Naive thymus-derived CD8-positive, alpha-beta T cell (primary cell): ENCODE measurements at places on chromosomes 1 and 21.

- no peak overlapping the region for H3K27ac ChIP-seq
- no peaks in the 10 kb centered on the region for H3K27me3 ChIP-seq
- peaks cover 73% of the 10 kb centered on the region for H3K4me1 ChIP-seq
Measured at GRCh38 chr1:51867479-51868232, 10.9 kb downstream of the NRDC start.

GRCh38 chr1:181102841-181103240, 14.3 kb downstream of the IER5 start:
- H3K27ac ChIP-seq = no peak overlapping the region
- H3K4me1 ChIP-seq = peaks cover 52% of the 10 kb centered on the region
- H3K4me3 ChIP-seq = no peak overlapping the region
- DNase-seq = no peak

- no peak overlapping the region for H3K4me3 ChIP-seq
- H3K27ac ChIP-seq = no peak overlapping the region
- DNase-seq = no peak
- peaks cover 17% of the 10 kb centered on the region for H3K4me1 ChIP-seq
- no peaks in the 10 kb centered on the region for H3K36me3 ChIP-seq
Measured at GRCh38 chr1:182236651-182237077, 154.9 kb downstream of the GLUL start.

- no peaks in the 10 kb centered on the region for H3K27me3 ChIP-seq
- no peaks in the 10 kb centered on the region for H3K36me3 ChIP-seq
- DNase-seq = no peak
- peaks cover 5% of the 10 kb centered on the region for H3K4me1 ChIP-seq
- H3K27ac ChIP-seq = no peak overlapping the region
Measured at GRCh38 chr21:45489722-45489982, 52.6 kb downstream of the SLC19A1 start.

DNA sequence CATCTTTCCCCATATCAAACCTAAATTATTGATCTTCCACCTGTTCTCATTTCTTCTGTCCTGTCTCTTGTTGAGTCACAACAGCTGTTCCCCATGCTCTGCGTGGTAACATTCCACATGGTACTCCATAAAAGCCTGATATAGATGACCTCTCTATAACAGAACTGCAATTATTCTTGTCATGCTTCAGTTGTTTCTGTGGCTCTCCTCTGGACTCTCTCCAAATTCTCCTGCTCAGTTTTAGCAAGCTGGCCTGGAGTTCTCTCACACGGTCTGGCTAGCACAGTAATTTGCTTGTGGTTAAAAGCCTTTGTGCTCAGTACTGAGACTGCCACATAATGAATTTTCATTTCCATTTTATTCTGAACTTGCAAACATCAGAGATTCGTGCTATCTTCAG, 10.6 kb upstream of the LRRC39 start:
- H3K4me1 ChIP-seq = no peaks in the 10 kb centered on the region
- no peak overlapping the region for H3K4me3 ChIP-seq
- H3K27ac ChIP-seq = no peak overlapping the region
- no peaks in the 10 kb centered on the region for H3K36me3 ChIP-seq
- DNase-seq = no peak

GRCh38 chr1:41347276-41347675, 14.0 kb upstream of the FOXO6 start:
- peaks cover 1% of the 10 kb centered on the region for H3K4me1 ChIP-seq
- no peak for DNase-seq
- H3K27me3 ChIP-seq = peaks cover 16% of the 10 kb centered on the region
- H3K27ac ChIP-seq = no peak overlapping the region
- no peaks in the 10 kb centered on the region for H3K36me3 ChIP-seq

- no peaks in the 10 kb centered on the region for H3K36me3 ChIP-seq
- H3K4me3 ChIP-seq = no peak overlapping the region
- no peak for DNase-seq
- H3K27me3 ChIP-seq = no peaks in the 10 kb centered on the region
Measured at GRCh38 chr1:206793620-206794019, 21.3 kb upstream of the IL10 start.

- H3K4me3 ChIP-seq = no peak overlapping the region
- DNase-seq = no peak
- no peaks in the 10 kb centered on the region for H3K27me3 ChIP-seq
- no peaks in the 10 kb centered on the region for H3K4me1 ChIP-seq
- peaks cover 20% of the 10 kb centered on the region for H3K36me3 ChIP-seq
Measured at GRCh38 chr21:46194374-46195334, 10.4 kb upstream of the SPATC1L start.

- peaks cover 3% of the 10 kb centered on the region for H3K36me3 ChIP-seq
- no peak overlapping the region for H3K4me3 ChIP-seq
- no peaks in the 10 kb centered on the region for H3K4me1 ChIP-seq
- no peak for DNase-seq
- no peaks in the 10 kb centered on the region for H3K27me3 ChIP-seq
- no peak overlapping the region for H3K27ac ChIP-seq
Measured at GRCh38 chr1:210358626-210359025, 29.9 kb downstream of the HHAT start.

- no peak overlapping the region for H3K27ac ChIP-seq
- H3K4me1 ChIP-seq = peaks cover 33% of the 10 kb centered on the region
- peaks cover 38% of the 10 kb centered on the region for H3K36me3 ChIP-seq
- H3K27me3 ChIP-seq = no peaks in the 10 kb centered on the region
- DNase-seq = peak; percentile 29
- no peak overlapping the region for H3K4me3 ChIP-seq
Measured at GRCh38 chr1:33298623-33299277, 22.1 kb downstream of the A3GALT2 start.

- no peak for DNase-seq
- H3K4me3 ChIP-seq = no peak overlapping the region
- peaks cover 4% of the 10 kb centered on the region for H3K27me3 ChIP-seq
- no peak overlapping the region for H3K27ac ChIP-seq
- H3K36me3 ChIP-seq = no peaks in the 10 kb centered on the region
Measured at GRCh38 chr1:168960114-168960513, 146.4 kb upstream of the ATP1B1 start.

GRCh38 chr1:42144711-42145388, 8.4 kb upstream of the GUCA2B start:
- peaks cover 6% of the 10 kb centered on the region for H3K4me1 ChIP-seq
- no peak overlapping the region for H3K27ac ChIP-seq
- peaks cover 17% of the 10 kb centered on the region for H3K27me3 ChIP-seq

DNA sequence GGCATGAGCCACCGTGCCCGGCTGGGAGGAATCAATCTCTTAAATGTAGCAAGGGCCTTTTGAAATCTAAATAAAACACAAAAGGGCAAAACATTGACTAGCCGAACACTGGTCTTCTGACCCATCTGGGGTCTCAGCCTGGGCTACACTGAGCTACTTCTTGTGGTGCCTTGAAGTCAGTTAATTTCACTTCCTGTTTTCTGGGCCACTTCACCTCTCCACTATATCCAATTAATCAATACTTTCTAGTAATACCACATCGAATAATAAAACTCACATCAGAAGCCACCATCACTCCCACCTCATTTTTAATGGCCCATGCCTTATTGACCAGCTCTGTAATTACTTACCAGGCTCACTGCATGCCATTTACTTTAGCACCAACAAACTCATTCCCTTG, 138.0 kb upstream of the SAMSN1 start:
- no peak overlapping the region for H3K4me3 ChIP-seq
- H3K27ac ChIP-seq = no peak overlapping the region

- peaks cover 6% of the 10 kb centered on the region for H3K36me3 ChIP-seq
- H3K4me1 ChIP-seq = no peaks in the 10 kb centered on the region
- no peak overlapping the region for H3K4me3 ChIP-seq
- peaks cover 8% of the 10 kb centered on the region for H3K27me3 ChIP-seq
- H3K27ac ChIP-seq = no peak overlapping the region
Measured at GRCh38 chr21:37557261-37557950, 190.8 kb downstream of the DYRK1A start.

DNA sequence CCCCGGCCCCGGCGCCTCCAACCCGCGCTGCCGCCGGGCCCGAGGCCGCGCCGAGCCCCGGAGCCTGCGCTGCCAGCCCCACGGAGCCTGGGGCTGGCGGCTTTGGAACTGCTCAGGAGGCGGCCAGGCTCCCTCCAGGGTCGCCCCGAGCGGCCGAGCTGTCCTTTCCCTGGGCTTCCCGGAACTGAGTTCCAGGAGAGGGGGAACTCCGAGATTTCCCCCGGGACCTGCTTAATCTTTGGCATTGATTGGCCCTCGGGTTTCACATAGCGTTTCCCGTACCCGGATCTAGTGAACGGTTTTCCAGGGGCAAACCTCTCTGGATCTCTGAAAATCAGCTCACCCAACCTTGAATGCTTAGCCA, 504 bp downstream of the H6PD start:
- H3K27ac ChIP-seq = peak overlapping the region; percentile 94
- H3K27me3 ChIP-seq = no peaks in the 10 kb centered on the region
- H3K4me3 ChIP-seq = peak overlapping the region; percentile 87
- H3K36me3 ChIP-seq = no peaks in the 10 kb centered on the region

DNA sequence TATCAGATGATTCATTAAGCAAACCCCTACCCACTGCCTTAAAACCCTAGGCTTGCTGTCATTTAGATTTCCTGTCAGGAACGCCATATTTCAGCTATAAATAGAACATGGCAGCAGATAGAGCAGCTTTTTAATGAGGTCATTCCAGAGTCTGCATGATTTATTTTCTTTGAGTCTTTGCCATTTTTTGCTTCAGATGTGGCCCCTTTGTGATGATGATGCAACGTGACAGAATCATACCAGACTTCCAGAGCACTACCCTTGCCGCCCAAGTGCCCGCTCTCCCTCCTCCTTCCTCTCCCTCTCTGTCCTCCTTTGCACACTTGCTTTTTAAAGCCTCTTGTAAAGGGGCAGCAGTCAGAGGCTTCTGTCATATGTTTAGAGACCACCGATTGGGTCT, 55.5 kb upstream of the TRIM67 start:
- peaks cover 12% of the 10 kb centered on the region for H3K4me1 ChIP-seq
- DNase-seq = no peak
- H3K36me3 ChIP-seq = no peaks in the 10 kb centered on the region
- peaks cover 52% of the 10 kb centered on the region for H3K27me3 ChIP-seq
- no peak overlapping the region for H3K4me3 ChIP-seq

GRCh38 chr1:171055966-171056643, 34.6 kb upstream of the FMO3 start:
- H3K27me3 ChIP-seq = peaks cover 17% of the 10 kb centered on the region
- no peak for DNase-seq
- no peaks in the 10 kb centered on the region for H3K36me3 ChIP-seq
- no peak overlapping the region for H3K4me3 ChIP-seq

DNA sequence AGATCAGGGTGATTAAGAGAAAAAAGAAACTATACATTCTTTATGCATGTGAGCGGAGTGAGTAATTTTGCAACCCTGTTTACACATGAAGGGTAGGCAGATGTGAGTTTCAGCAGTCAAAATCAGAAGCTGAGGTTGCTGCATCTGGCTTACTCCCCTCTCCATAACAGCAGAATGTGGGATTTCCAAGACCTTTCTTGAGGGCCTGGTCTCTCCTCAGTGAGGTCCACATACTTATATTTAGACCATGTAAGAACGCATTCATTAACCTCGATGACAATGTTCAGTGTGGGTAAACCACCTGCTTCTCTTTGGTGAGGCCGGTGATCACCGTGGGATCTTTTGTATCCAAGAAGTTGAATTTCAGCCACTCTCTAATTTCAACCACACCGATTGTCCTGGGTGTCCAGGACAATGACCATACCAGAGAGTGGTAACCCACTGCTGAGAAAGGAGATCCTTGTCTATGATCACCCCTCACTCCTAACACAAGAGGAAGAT, 18.7 kb upstream of the RAP1A start:
- peaks cover 96% of the 10 kb centered on the region for H3K4me1 ChIP-seq
- peak overlapping the region; percentile 53 for H3K27ac ChIP-seq
- H3K36me3 ChIP-seq = no peaks in the 10 kb centered on the region
- no peak overlapping the region for H3K4me3 ChIP-seq
- no peak for DNase-seq
- no peaks in the 10 kb centered on the region for H3K27me3 ChIP-seq
